A549 (cell line): ENCODE measurements at places on chromosomes 1 and 21. TPM values are rescaled to one million over a fixed set of nuclear protein-coding genes. Genes with fewer than 3 reads are reported as not detected.
A peak's percentile ranks its signal among the peaks of the same experiment; 100 is the strongest.

DNA sequence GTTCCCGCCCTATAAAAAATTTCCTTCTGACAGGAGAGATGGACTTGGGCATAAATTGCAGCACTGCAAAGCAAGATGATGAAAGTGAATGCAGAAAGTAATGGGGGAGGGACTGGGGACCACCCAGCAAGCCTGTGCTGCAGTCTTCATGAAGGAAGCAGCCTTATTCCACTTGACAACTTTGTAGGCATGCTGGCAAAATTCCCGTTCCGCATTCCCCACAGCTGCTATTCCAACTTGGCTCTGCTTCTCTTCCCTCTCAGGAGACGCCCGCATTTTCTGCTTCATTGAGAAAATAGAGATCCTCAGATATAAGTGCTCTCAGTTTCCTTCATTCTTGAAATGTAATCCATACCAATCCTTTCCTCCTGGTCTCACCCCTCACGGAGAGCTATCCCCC is 2.4 kb downstream of the HMGB4 start:
- no peak for DNase-seq

DNA sequence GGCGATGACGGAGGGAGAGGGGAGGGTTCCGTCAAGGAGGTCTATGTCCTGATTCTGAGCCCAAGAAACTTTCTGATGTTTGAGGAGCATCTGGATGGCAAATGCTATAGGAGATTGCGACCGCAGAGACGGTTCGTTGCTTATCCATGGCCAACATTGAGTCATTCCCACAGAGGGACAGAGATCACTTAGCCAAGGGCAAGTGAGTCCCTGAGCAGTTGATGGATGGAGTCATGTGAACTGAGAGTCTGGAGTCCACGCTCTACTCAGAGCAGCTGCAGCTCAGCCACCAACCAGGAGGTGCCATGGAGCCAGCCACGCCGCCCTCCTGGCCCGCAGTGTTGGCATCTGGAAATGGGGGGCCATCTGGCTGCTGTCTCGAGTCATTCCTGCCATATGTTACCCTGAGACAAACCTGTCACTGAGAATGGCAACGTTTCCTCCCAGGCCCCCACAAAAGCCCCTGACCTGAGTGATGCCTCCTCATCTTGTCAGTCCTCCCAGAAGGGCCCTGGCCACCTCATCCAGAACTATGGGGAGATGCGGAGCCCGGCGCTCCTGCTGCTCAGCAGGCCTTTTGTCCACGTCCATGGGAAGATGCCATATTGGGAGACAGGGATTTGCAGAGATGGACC is 58.6 kb downstream of the ATP5PO start:
- DNase-seq = no peak

- DNase-seq = no peak
Measured at GRCh38 chr1:201535919-201536245, 3.0 kb upstream of the NAV1 start.

PODN gene
- not detected in 3 replicates for polyA plus RNA-seq

PTGFR gene
- polyA plus RNA-seq = not detected in 3 replicates

DNA sequence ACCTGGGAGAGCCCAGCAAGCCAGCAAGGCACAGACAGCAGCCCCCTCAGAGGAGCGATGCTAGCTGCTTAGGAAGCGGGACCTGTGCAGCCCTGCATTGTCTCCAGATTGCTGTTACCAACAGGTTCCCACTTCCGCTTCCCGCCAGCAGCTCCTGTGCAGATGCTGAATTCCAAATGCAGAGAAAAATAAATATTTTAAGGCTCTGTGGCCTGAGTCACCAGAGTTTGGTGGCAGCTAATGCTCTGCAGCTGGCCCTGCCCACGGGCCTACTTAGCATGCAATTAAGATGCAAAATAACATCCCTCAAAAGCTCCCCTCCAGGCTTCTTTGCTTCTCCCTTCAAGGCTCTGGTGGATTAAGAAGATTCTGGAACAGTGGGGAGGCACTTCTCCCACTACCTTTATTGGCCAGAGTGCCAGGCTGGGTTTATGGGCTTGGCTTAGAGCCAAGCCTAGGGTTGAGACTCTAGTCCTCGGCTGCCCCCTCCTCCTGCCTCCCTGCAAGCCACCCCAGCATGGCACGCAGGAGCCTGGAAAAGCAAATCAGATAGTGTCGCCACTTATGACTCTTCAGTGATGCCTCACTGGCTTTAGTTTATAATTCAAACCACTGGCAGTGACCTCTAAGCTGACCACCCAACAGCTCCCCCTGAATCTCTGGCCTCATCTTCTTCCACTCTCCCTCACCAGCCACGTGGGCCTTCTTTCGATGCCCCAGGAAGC is 207.1 kb upstream of the ZC3H12A start:
- DNase-seq = no peak

ZBTB37 gene
- polyA plus RNA-seq = 1.0 to 1.3 TPM (median 1.1 TPM) in 3 replicates

OR10J1 gene
- not detected in 3 replicates for polyA plus RNA-seq

- DNase-seq = no peak
Measured at GRCh38 chr1:50667272-50667671, 244.0 kb upstream of the DMRTA2 start.

- no peak for DNase-seq
Measured at GRCh38 chr1:107706182-107706581, 258.8 kb downstream of the VAV3 start.

ALX3 gene
- not detected in 3 replicates for polyA plus RNA-seq

RHEX gene
- not detected in 3 replicates for polyA plus RNA-seq

- DNase-seq = no peak
Measured at GRCh38 chr1:209926045-209926444, 12.0 kb upstream of the SYT14 start.

DNA sequence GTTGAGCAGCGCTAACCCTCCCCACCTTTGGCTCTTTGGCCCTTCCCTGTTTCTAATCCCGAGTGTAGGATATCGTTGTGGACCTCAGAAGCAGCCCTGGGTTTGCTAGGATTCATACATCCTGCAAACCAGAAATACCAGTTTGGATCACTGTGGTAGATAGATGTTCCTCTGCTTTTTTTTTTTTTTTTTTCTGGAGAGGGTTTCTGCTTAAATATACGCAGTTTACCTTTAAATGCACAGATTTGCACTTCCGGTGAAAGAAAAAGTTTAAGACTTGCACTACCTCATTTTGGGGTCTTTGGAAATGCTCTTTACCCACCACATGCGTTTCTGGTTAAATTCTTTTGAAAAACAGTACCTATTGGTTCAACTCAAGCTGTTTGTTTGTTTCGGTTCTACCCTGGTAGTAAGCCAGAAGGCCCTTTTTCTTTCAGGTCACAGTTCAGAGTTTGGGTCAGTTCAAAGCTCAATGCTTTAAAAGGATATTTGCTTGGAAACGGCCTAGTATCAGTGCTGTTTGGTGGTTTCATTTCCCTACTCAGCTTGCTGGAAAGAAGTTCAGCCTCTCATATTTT is 908 bp downstream of the DDI2 start:
- no peak for DNase-seq

GRCh38 chr1:219773775-219774174 is 154.6 kb downstream of the SLC30A10 start:
- no peak for DNase-seq

GRCh38 chr1:201206176-201206575 is 15.6 kb downstream of the IGFN1 start:
- DNase-seq = no peak

GRCh38 chr1:54671985-54672608 is 30.5 kb downstream of the MROH7 start:
- peak; percentile 47 for DNase-seq

DNA sequence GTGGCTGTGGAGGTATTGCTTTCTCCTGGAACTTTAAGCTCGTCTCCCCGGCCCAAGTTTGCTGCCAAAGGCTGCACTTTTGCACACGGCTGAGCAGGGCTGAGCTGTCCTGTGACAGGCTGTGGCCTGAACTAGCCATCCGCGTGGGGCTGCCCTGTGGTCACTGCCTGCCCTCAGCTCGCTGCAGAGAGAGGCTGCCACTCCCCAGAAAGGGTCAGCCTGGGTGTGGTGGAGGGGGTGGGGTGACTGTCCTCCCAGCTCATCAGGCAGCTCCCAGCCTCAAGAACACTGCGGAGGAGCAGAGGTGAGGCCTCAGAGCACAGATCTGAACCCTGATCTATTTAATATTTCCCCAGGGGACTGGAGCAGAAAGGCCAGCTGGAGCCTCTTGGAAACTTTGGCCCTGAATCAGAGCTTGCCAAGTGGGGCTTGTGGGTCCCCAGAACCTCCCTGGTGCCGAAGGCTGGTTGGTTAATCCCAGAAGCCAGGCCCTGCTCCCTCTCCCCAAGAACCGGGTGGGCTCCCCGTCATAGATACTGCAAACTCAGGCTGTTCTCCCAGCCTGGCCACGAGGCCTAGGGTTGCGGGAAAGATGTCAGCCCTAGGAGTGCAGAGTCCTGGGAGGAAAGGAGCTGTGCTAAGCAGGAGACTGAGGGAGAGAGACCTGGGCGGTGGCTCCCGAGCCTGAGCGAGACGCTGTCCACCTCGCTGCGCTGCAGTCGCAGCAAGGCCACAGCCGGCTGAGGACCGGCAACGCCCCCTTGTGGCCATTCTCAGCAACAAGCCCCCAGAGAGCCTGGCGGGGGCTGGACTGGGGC is 125.1 kb upstream of the IPO9 start:
- peak; percentile 85 for DNase-seq

GRCh38 chr1:243269461-243269801 is 13.6 kb downstream of the SDCCAG8 start:
- DNase-seq = no peak

DNA sequence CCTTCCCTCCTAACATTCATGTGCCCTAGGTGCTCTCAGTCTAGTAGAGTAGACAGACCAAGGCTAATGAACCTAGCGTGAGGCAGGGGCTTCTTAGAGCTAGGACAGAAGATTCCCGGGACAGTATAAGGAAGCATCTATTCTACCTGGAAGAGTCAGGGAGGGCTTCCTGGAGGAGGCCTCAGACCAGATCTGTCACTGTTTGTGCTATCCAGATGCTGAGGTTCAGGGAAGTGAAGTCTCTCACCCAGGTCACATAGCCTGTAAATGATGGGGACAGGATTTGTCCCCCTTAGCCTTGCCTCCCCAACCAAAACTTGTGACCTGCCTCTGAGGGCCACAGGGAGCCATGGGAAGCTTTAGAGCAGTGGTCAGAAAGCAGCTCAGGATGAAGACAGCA is 20.7 kb downstream of the ACTL8 start:
- DNase-seq = no peak

DNA sequence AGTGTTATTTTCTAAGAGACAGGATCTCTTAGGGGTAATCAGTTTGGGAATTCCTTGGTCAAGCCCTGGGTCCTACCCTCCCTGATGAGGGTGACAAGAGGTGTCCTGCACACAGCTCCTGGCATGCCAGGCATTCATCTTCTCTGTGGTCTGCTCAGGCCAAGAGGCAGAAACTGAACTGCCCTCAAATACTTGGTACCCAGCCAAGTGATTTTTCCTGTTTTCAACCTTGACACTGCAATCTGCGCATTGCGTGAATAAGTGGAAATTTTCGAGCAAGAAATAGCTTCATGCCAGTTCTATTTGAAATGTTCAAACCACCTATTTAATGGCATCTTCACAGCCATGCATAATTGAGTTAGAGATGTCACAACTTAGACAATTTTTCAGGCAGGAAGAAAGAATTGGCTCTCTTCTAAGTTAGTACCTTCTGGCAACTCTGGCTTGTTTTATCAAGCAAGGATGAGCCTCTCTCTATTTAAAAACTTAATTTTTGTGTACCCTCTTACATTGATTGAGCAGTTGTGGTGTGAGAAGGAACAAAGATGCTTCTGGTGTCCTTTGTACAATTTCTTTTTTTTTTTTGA is 27.0 kb downstream of the DNM3 start:
- DNase-seq = no peak

GRCh38 chr1:151570819-151571218 is 30.7 kb downstream of the TUFT1 start:
- no peak for DNase-seq

DNA sequence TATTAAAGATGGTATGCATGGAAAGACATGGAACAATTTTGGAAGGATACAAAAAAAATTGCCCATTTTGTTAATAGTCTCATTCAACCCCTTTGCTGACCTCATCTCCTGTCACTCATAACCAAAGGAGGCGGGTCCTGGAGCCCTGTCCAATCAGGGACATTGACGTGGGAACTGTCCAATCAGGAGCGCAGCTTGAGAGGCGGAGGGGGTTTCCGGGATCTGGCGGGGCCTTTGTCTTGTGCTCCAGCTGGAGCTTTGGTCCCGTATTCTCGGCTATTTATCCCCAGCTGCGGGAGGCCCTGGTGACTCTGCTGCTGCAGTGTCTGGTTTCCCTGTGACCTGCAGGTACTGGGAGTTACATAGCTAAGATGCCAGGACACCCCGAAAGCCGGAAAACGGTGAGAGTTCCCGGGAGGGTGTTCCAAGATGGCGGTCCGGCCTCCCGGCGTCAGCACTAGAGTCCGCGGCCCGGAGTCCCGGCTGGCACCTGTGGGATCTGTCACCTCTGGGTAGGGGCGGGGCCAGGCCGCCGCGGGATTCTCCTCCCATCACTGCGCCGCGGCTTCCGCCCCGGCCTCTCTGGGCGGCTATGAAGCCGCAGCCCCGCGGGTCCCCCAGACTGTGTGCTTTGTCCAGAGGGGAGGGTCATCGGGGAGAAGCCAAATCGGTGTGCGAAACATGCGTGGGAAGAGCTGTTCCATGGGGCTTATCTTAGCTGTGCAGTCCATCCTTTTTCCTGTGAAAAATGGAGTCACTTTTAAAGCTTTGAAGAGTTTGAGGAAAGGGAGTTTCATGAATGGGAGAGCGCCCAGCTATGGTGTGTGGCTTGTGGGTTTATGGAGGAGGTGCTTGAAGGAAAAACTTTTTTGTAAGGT is at the start of gene ZNF678:
ZNF678 (plus strand) TSS at position 233 of the 878 bp plus-strand sequence. CDS start 87,436 bp downstream, outside the sequence.
- peak; percentile 97 for DNase-seq

DNA sequence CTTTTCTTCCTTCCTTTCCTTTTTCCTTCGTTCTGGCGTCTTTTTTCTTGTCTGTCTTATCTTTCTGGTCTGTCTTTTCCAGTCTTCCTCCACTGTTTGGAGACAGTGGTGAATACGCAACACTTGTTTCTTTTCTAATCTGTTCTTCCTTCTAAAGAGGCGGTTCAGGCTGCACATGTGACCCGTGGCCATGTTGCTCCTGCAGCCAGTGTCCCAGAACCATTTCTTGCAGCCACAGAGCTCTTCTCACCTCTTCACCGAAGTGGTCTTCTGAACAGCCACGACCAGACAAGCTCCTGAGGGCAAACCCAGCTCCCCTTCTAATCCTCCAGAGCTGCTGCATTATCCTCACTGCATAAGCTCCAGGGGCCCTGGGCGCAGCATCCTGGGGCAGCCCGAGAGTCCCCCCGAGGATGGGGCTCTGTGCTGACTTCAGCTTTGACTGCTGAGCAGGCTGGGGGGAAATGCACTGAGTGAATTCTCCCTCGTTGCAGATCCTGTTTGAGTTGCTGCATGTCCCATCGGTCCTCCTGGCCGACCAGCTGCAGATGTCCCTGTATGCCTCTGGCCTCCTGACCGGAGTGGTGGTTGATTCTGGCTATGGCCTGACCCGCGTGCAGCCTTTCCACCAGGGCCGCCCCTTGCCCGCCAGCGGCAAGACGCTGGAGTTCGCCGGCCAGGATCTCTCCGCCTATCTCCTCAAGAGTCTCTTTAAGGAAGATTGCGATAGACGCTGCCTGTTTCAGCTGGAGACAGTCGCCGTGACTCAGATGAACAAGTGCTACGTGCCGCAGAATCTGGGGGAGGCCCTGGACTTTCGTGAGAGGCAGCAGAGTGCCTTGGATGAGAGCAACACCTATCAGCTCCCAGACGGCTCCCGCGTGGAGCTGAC is 70.4 kb downstream of the ACTL8 start:
- no peak for DNase-seq

IL12RB2 gene
- not detected in 3 replicates for polyA plus RNA-seq
